Mesenteric fat pad (tissue), 1 donor: ENCODE measurements at places on chromosomes 1 and 21. TPM values are rescaled to one million over a fixed set of nuclear protein-coding genes. Genes with fewer than 3 reads are reported as not detected.

CCDC181 gene
- total RNA-seq, result 0.58 TPM

OR2T33 gene
- total RNA-seq, result not detected

CCDC24 gene
- total RNA-seq, result 3.9 TPM

CHODL gene
- total RNA-seq, result 1.7 TPM

PIK3C2B gene
- 47.1 TPM for total RNA-seq

C1orf122 gene
- 44.9 TPM for total RNA-seq

FNDC5 gene
- 0.96 TPM for total RNA-seq
